ENCODE measurements at places on chromosomes 11 and 22.

DNA sequence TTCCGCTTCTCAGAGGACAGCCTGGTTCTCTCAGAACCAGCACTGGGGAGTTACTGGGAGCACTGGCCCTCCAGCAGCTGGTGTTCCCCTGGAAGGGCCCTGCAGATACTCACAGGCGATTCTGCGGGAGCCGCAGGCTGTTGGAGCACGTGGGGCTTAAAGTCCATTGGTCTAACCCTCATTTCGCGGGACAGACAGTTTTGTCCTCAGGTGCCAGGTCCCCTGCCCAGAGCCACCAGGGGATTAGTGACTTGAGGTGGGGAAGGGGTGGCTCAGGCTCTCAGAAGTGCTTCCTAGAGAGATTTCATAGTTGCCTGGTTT is 53.9 kb downstream of the CACNA1I start:
- no peak for DNase-seq

- no peak for DNase-seq
Measured at GRCh38 chr11:19929655-19930054, 217.0 kb downstream of the NAV2 start.

GRCh38 chr11:45512471-45513148 is 152.8 kb downstream of the CHST1 start:
- no peak for DNase-seq

DNA sequence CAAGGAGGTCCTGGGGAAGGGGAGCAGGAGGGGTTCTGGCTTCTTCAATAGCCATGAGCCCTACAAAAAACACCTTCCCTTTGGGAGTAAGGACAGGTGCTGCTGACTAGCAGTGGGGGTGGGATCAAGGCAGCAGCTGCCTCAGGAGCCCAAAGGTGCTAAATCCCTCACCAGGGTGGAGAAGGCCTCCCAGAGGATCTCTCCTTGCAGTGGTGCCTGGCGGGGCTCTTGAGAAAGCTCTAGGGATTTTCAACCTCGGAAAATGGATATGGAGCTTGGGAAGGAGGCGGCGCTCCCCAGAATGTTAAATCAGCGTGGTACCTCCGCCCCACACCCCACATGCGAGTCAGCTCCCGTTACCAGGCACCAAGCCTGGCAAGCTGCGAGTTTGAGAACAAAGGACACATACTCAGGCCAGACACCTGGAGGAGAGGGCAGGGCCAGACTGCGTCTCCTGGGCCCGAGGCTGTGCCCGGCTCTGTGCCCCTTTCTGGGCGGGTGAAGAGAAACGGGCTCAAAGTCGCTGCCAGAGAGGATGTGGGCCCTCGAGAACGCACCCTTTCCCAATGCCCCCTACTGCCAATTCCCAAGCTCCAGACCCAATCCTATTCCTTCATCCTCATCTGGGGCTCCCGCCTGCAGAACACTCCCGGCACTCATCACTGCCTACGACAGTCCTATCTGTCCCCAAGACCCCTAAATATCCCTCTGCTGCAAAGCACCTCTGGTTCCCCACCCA is 139.0 kb downstream of the BRD1 start:
- no peak for DNase-seq

GRCh38 chr11:110293389-110293788 is 3.0 kb downstream of the RDX start:
- no peak for DNase-seq
